Hematopoietic multipotent progenitor cell treated with erythropoietin and hydrocortisone succinate and interleukin-3 and kit ligand, for 4 days (in vitro differentiated cells): ENCODE measurements at places on chromosomes 3 and 15.

- no peak for DNase-seq
Observed at GRCh38 chr3:131328721-131329120, 52.9 kb upstream of the NUDT16 start.

GRCh38 chr3:31804251-31805051 is 176.6 kb downstream of the OSBPL10 start:
- DNase-seq = no peak

- no peak for DNase-seq
Observed at GRCh38 chr3:57793737-57794187, 37.7 kb downstream of the SLMAP start.

DNA sequence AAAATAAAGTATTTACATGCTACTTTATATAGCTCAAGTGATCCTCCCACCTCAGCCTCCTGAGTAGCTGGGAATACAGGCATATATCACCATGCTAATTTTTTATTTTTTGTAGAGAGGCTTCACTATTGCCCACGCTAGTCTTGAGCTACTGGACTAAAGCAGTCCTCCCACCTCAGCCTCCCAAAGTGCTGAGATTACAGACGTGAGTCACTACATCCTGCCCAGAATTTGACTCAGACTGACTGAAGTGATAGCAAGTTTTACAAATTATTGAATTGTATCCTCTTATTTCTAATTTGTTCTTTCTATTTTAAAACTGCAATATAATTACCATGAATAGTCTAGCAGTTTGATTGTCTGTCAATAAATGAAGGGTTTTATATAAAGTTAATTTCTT is 210.3 kb upstream of the CGNL1 start:
- no peak for DNase-seq

DNA sequence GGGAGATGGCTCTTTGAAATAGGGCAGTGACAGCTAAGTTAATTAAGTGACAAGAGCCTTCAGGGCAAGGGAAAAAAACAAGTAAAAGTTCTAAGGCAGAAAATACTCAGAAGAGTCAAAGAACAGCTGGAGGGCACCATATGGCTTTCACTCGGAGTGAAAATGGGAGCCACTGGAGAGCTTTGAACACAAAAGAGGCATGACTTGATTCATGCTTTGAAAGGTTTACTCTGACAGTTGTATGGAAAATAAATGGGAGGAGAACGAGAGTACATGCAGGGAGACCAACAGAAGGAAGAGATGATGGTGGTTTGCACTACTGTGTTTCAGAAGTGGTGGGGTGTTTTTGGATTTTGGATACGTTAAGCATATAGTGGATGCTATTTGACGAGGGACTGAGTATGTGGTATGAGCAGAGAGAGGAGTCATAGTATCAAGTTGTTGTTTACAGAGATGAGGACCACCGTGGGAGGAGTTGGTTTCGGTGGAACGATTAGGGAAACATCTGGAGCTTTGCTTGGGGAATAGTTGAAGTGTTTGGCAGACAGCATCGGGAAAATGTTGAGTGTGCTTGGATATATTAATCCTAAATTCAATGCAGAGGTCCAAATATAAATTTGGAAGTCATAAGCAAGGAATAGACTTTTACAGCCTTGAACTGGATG is 411.5 kb downstream of the GABRG3 start:
- DNase-seq = no peak

DNA sequence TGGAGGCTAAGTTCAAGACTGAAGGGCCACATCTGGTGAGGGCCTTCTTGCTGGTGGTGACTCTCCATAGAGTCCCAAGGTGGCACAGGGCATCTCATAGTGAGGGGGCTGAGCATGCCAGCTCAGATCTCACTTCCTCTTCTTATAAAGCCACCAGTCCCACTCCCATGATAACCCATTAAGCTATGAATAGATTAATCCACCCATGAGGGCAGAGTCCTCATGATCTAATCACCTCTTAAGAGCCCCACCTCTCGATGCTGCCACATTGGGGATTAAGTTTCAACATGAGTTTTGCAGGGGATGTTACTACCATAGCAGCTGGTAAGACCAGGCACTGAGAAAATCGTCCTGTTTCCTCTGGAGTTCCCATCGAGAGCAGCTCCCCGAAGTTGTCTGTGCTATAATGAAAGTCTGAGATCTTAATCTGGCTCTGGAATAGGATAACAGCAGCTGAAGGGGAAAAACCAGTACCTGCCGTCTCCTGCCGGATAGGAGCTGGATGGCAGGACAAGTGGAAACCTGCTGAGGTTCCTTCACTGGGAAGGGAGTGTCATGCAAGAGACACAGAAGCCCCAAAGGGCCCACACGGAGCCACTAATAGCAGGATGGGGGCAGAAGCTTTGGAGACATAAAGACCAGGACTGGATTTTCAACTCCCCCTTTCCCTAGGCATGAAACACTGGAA is 79.5 kb upstream of the EPHB3 start:
- peak; percentile 60 for DNase-seq

- no peak for DNase-seq
Observed at GRCh38 chr3:58577269-58577821, at the start of gene FAM107A. FAM107A (minus strand) TSS chr3:58577391; CDS start chr3:58569860, 7,531 bp downstream.

DNA sequence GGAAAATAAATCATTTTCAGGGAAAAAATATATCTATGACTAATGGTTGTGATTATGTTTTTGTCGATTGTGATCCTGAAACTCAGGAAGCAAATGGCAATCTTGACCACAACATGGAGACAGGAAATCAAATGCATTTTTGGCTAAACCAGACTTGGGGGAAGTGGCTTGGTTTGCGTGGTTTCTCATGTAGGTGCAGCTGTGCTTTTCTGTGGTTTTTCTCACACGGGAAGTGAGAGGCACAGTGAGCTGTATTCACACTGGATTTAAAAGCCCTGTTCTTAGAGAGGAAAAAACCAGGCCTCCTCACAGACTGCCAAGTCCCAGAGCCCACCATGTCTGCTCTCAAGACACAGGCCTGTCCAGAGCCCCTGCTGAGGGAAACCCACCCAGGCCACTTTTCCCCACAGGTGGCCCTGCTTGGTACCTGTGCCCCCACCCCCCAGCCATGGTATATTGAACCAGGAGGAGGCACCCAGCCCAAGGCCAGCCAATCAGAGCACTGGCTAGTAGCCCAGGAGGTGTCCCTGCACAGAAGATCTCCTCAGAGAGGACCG is 46.1 kb downstream of the BTD start:
- DNase-seq = peak; percentile 84

DNA sequence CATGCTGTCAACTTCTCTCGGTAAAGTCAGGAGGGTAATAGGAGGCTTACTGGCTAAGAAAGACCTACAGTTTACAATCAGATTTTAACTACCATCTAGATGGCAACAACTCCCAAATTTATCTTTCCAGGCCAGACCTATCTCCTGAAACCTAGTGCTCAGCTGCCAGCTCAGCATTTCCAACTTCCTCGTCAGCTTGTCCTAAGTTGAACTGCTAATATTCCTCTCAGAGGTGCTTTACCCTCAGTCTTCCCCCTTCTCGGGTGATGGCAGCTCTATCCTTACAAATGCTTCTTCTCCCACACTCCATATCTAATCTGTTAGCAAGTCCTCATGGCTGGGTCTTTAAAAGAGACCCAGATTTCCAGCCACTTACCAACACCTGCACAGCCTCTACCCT is 36.9 kb upstream of the UBE2E2 start:
- peak; percentile 3 for DNase-seq

DNA sequence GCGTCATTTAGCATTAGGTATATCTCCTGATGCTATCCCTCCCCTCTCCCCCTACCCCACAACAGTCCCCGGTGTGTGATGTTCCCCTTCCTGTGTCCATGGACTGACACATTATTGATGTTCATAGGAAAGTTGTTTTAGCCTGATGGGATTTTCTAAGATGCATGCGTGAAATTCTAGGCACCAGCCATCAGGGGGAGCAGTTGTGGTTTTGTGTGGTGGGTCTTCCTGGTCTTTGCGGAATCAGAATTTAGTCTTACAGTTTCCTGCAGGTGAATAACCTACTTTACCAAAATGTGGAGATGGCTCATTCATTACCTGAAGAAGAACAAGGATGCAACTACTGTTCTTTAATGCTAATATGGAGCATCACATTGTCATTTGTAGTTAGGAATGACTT is 455.0 kb upstream of the THBS1 start:
- DNase-seq = peak; percentile 76

DNA sequence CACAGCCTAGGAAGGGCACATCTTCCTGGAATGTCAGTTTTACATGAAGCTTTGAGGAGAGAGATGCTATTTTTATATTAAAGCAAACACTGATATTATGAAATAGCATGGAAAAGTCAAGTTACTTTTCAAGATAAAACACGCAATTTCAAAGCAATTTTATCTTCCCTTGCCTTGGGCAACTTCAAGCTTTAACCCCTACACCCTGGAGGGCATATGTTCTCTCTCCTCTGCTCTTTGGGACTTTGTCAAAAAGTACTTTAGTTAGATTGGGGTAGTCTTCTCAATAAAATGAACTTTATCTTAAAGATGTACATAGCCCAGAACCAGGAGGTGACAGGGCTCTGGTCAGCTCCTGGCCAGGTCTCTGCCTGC is 86.9 kb upstream of the PLXNA1 start:
- no peak for DNase-seq

DNA sequence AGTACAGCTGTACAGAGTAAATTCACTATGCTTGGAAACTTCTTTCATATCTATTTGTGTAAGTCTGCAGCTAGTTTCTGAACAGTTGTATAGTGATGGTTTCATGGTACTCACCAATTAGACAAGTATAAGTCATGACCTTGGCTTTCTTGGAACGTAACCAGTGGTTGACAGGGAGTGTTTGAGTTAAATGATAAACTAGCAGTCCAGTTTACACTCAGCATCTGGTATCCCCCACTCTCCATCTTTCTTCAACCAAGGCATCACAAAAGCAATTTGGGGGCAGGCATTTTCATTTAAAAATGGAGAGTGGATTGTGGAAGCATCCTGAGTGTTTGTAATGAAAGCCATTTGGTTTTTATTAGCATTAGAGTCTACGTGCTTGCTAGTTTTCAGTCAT is 26.0 kb downstream of the MME start:
- DNase-seq = no peak

DNA sequence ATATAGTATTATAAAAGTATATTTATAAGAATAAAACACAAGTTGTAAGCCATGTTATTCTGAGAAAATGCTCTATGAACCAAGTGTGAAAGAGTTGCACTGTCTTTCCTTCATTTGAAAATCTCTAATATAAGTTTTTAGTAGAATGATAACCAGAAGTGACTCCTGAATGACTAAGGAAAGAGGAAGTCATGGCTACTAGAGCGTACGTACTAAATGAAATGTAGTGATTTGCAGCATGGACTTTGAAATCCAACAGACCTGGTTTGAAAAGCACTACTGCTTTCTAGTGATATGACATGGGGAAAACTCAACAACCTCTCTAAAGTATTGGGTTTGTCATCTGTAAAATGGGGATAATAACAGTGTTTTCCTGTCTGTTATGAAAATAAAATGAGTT is 10.3 kb upstream of the DNAJC13 start:
- peak; percentile 14 for DNase-seq

DNA sequence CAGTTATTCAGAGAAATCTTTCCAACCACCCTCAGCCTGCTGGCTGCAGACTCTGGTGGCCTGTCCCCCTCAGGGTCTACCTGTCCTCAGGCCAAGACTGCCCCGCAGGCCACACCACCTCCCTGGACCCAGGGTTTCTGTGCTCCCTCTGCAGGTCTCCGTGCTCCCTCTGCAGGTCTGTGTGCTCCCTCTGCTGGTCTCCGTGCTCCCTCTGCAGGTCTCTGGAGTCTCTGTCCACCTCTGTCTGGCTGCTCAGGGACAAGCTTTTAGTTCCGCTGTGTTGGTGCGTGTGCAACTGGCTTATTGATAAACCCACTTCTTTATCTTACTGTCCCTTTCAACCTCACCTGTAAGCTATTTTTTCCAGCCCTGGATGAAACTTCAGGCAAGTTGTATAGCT is 30.1 kb downstream of the BDH1 start:
- peak; percentile 33 for DNase-seq

DNA sequence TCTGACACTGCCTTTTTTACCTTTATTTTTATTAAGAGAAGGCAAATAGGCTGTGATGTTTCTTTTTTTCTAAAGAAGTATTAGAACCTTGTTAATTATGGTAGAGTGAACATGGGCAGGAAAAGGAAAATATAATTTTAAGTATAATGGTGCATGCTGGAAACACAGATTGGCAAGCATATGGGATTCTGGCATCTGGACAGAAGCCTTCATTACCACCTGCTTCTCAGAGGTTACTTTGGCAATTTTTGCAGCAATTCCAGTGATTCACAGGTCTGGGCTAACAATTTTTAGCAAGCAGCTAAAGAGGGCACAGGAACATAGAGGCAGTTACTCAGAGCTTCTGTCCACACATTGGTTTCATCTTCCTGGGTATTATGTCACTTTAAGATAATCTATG is 258.3 kb downstream of the DIPK2A start:
- DNase-seq = no peak

GRCh38 chr3:197736010-197736490 is 654 bp downstream of the RUBCN start:
- DNase-seq = peak; percentile 59

DNA sequence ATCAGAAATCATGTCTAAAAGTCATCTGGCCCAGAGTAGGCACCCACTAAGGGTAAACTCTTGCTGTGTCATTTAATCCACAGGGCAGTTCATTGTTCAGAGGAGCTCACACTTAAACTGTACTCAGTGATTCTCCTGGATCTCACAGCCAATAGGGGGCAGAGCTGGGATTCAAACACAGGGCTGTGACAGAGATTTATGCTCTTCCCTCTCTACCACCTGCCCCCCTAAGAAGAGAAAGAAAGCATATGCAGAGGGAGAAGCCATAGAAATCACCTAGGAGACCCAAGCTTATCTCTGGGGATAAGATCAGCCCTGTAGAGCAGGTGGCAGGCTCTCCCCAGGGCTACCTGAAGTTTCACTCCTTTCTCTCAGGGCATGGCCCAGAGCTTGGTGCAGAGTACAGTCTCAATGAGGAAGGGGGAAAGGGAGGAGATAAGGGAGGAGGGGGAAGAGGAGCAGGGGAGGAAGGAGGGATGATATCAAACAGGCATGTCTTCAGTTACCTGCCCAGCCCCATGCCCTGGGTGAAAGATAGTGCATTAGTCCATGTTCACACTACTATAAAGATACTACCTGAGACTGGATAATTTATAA is 51.8 kb upstream of the ADPGK start:
- DNase-seq = no peak

DNA sequence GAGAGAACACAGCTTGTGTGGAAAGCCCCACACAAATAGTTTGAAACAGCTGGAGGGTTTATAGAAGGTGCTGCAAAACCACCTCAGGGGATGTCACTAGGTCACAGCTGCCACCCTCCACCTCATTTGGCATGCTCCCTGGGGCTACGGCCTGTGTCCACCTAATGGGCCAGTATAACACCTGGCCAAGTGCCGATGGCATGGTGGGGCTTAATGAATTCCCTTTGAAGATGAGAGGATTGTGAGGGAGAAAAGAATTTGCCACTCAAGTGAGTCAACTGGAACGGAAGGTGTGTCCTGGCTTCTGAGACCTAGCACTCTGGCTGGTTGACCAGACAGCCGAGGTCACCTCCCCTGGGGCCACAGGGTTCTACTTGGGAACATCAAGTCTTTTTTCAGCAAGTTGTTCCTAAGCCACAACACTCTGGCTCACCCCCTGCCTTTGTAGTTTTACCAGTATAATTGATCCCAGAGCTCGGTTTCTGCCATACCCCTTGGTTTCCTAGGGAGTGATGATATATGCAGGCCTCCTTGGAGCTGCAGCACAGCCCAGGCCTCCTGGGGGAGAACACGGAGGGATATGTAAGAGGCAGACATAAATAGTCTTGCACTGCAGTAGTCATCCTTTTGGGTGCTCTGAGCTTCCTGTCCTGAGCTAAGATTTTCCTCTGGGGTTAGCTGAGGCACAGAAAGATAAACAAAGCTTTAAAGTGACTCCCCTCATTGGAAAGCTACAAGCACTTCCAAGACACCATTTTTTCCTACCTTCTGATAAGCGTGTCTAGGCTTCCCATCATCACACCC is 178.2 kb upstream of the LPP start:
- no peak for DNase-seq

- DNase-seq = no peak
Observed at GRCh38 chr3:135917076-135917475, 48.5 kb upstream of the PPP2R3A start.
